ENCODE measurements at places on chromosomes 12 and 14.

- DNase-seq, result no peak
Observed at GRCh38 chr12:56469007-56469930, 891 bp downstream of the SPRYD4 start.

- DNase-seq, result no peak
Observed at GRCh38 chr14:84988357-84988756, 541.6 kb upstream of the FLRT2 start.

- DNase-seq, result no peak
Observed at GRCh38 chr12:41174602-41175001, 13.5 kb upstream of the PDZRN4 start.

GRCh38 chr12:92928421-92928961 is 604 bp downstream of the EEA1 start:
- DNase-seq, result no peak

GRCh38 chr12:21500786-21501257 is 613 bp downstream of the RECQL start:
- no peak for DNase-seq

DNA sequence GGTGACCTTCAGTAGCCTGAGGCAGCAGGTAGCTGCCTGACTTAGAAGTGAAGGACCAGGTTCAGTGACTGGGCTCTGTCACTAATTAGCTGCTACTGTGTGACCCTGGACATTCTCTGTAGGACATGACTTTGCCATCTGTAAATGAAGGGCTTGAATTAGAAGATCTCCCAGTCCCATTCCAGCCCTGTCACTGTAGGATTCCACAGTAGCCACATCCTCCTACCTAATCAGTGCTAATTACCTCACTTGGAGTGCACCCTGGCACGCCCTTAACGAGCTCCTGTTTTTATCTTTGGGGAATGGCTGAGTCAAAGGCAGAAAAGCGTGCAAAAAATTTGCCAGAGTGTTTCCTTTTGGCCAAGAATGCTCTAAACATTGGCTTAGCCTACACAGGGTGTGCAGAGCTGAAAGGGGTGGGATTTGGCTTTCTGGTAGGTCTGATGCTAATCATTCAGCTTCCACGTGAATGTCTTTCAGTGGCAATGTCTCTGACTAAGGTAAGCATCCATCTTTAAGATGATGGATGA is 6.8 kb downstream of the NTF3 start:
- no peak for DNase-seq

- no peak for DNase-seq
Observed at GRCh38 chr12:12398026-12398859, 41.4 kb downstream of the BORCS5 start.

- DNase-seq, result no peak
Observed at GRCh38 chr12:52202361-52203078, 10.7 kb upstream of the KRT80 start.

GRCh38 chr12:111842556-111843396 is 748 bp downstream of the MAPKAPK5 start:
- no peak for DNase-seq

DNA sequence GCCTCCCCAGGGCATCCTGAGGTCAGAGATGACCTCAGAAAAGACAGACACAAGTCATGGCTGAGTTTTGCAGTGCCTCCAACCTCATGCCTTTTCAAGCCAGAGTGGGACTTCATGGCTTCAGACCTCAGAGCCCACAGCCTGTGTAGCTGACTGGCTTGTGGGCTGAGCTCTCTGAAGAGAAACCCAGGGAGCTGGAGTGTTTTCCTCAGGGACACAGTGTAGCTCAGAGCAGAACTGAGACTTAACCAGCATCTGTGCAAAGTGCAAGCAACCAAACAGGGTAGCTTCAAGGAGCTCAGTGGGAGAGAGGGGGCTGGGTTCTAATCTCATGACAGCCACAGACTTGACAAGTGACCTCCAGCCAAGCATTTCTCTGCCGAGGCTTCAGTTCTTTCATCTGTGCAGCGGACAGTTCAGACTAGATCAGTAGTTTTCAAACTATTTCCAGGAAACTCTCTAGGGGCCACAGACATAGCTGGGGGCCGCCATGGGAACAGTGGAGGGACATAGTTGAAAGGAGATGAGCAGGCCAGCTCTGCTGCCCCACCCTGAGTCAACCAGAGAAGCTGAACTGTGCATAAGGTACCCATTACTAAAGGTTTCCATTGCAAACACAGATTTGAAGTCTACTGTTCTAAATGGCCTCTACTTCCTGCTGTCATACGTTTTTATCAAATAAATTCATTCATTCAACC is 80.0 kb downstream of the LGMN start:
- no peak for DNase-seq

DNA sequence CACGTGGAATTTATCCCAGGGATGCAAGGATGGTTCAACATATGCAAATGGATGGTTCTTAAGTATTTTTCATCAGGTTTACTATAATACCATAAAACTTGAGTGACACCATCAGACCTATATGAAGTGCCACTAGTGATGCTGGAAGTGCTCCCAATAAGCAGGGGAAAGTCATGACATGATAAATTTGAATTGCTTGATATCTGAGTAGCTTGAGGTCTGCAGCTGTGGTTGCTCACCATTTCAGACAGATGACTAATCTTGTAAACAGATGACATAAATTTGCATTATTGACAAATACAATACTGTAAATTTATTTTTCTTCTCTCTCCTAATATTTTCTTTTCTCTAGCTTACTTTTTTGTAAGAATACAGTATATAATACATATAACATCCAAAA is 13.7 kb upstream of the PRPF39 start:
- DNase-seq, result no peak

DNA sequence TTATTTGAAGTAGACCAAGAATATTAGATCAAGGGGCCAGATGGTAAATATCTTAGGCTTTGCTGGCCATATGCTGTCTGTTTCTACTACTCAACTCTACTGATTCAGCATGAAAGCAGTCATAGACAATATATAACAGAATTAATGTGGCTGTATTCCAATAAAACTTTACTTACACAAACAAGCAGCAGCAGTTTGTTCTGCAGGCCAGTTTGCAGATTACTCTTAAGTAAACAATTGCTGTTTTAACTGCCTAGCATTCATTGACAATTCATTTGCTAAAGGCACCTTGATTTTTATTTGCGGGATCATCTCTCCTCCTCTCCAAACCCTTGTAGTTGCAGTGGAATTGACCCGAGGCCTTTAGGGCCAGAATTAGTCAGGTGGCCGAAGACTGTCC is 94.1 kb upstream of the GARIN6 start:
- no peak for DNase-seq

DNA sequence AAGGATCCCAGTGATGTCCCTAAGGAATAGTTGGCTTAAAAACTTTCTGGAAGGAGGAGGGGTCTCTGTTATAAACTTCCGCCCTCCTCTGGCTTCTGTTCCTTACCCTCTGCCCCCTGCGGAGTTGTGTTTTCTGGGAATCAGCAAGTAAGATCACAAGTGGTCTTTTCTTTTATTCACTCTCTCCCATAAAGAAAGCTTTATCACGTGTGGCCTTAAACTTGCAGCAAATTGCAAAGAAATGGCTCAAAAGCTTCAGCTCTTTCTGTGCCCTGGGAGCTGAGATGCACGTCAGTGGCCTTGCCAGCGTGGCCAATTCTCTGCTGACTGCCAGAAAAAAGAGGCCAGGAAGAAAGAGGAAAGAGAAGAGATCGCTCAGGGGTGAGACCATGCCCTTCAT is at the start of gene SLCO1C1:
Gene SLCO1C1 (plus strand): TSS at position 101 of the 400 bp plus-strand sequence. CDS start 4,245 bp downstream, outside the sequence.
- DNase-seq, result no peak

DNA sequence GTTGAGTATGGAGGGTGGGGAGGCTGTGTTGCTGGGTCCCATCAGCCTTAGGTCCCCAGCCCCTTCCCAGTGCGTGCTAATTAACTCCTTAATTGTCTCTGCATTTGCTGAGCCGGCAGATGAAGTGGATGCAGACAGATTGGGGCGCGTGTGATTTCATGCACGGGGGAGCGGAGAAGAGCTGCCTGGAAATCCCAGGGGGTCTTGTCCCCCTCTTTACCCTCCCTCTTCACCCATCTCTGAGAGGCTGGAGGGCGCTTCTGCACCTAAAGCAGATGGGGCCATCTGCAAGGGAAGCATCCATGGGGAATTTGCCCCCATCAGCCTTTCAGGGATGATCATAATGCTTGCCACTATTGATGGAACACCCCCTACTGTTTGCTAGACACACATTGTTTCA is 4.4 kb upstream of the ASIC1 start:
- no peak for DNase-seq

GRCh38 chr14:74705613-74706500 is 7.0 kb downstream of the AREL1 start:
- DNase-seq, result no peak

GRCh38 chr12:2693244-2693860 is 101.4 kb upstream of the FKBP4 start:
- DNase-seq, result no peak

- no peak for DNase-seq
Observed at GRCh38 chr12:105561546-105562198, 231.2 kb downstream of the C12orf75 start.

DNA sequence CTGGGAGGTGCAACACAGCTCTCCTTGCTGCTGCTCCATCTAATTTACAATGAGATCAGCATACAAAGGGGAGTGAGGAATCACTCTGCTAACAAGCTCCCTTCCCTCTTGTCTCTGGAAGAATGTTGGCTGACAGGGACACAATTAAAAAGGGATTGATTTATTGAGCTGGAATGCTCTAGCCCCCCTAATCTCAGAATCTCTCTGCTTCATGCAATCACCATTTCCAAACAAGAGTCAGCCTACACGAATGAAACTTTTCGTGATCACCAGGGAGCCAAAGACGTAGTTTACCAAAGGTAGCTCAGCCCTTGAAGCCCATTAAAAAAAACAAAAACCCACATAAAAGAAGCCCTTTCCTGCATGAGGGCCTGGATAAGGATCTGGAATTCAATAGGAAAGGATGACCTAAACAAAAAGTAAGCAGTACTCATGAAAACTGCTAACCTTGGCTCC is 223.8 kb downstream of the C12orf75 start:
- peak; percentile 46 for DNase-seq

- no peak for DNase-seq
Observed at GRCh38 chr12:93163260-93164036, 214.3 kb upstream of the NUDT4 start.

- DNase-seq, result no peak
Observed at GRCh38 chr14:51014625-51015024, 70.3 kb upstream of the PYGL start.

GRCh38 chr12:67193704-67194103 is 75.5 kb upstream of the CAND1 start:
- peak; percentile 62 for DNase-seq

- DNase-seq, result no peak
Observed at GRCh38 chr14:105805701-105806100, 279.3 kb downstream of the TMEM121 start.

GRCh38 chr12:79956896-79957295 is 22.0 kb upstream of the PPP1R12A start:
- no peak for DNase-seq

- no peak for DNase-seq
Observed at GRCh38 chr12:18054925-18055619, 34.9 kb downstream of the RERGL start.

DNA sequence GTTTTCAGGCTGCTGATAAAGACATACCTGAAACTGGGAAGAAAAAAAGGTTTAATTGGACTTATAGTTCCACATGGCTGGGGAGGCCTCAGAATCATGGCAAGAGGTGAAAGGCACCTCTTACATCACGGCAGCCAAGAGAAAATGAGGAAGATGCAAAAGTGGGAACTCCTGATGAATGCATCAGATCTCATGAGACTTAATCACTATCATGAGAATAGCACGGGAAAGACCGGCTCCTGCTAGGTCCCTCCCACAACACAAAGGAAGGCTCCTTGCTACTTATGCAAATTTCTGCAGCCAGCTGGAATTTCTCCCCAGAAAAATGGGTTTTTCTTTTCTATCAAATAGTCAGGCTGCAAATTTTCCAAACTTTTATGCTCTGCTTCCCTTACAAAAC is 174.1 kb upstream of the RMST start:
- DNase-seq, result no peak

DNA sequence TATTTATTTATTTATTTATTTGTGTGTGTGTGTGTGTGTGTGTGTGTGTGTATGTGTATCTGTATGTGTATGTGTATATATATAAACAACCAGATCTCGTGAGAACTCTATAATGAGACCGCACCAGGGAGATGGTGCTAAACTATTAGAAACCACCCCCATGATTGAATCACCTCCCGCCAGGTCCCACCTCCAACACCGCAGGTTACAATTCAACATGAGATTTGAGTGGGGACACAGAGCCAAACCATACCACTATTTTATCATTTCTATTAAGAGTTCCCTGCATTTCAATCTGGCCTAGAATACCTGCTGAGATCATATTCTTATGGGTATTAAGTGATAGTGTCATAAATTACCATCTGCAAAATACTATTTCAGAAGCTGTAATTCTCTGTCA is 243.8 kb upstream of the PLEKHG7 start:
- no peak for DNase-seq

- no peak for DNase-seq
Observed at GRCh38 chr12:42235426-42235825, 2.6 kb downstream of the YAF2 start.

GRCh38 chr12:109773384-109774011 is 59.7 kb downstream of the TRPV4 start:
- no peak for DNase-seq

DNA sequence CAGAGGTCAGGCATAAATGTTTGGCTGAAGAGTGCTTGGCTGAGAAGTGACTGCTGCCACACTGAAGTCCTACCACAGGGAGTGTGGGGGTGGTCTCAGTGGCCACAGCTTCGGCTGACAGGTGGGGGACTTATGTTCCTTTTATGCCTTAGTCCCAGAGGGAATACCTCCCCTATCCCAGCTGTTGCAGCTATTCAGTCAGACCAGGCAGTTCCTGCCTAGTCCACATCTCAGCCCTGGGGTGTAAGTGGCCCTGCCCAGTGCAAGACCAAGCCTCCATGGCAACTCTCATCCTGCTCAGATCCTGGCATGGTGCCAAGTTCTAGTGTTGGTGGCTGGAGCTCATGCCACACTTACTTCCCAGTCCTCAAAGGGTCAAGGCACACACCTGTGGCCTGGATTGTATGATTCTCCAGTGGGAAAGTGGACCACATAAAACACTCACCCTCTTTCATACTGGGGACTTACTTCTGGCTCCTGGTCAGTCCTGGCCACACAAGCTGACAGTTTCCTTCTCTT is 161.3 kb upstream of the CAND1 start:
- DNase-seq, result no peak

DNA sequence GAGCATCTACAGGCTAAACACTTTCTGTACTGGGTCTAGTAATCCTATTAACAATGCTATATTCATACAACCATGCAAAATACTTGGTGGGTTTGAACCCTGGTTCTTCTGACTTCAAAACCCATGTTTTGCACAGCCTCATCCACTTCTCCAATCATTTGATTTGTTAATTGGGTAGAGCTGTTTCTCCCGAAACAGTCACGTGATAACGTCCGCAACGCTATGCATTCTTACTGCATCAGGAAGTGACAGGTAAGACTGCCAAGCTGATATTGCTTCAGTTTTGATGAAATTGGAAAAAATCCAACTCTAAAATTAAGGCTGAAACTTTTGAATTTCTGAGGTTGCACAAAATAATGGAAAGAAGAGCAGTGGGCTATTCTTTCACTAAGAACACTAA is 30.4 kb upstream of the RNU6-7 start:
- DNase-seq, result no peak
